ENCODE measurements at places on chromosomes 5 and 9.

DNA sequence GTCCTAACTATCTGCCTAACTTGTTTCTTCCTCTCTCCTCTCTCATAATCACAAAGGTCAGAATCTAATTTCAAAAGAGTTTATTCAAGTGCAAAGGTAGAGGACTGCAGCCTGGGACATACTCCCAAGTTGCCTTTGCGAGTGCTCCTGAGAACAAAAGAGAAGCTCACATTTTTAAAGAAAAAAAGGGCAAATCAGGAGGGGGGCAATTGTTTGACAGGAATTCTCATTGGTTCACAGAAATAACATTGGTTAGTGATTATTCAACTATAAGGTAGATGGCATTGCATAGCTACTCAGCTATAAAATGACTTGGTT, 108.1 kb upstream of the RAI14 start:
- DNase-seq = no peak

GRCh38 chr9:4704129-4704528, 24.8 kb downstream of the CDC37L1 start:
- DNase-seq = no peak

GRCh38 chr5:140262221-140262620, 40.7 kb downstream of the PFDN1 start:
- no peak for DNase-seq

- DNase-seq = no peak
Measured at GRCh38 chr5:81253875-81254274, 20.8 kb downstream of the CKMT2 start.

DNA sequence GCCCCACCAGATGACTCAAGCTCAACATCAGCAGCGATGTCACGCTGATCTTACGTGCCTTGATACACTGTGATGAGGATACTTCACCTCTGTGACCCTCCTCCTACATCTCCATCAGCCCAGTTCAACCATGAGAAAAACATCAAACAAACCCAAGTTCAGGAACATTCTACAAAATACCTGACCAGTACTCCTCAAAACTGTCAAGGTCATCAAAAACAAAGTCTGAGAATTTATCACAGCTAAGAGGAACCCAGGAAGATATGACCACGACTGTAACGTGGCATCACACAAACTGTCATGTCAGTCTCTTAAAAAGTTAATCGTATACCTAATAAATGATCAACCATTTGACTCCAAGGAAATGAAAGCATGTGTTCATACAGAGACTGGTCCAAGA, 90.8 kb downstream of the COL23A1 start:
- DNase-seq = no peak

DNA sequence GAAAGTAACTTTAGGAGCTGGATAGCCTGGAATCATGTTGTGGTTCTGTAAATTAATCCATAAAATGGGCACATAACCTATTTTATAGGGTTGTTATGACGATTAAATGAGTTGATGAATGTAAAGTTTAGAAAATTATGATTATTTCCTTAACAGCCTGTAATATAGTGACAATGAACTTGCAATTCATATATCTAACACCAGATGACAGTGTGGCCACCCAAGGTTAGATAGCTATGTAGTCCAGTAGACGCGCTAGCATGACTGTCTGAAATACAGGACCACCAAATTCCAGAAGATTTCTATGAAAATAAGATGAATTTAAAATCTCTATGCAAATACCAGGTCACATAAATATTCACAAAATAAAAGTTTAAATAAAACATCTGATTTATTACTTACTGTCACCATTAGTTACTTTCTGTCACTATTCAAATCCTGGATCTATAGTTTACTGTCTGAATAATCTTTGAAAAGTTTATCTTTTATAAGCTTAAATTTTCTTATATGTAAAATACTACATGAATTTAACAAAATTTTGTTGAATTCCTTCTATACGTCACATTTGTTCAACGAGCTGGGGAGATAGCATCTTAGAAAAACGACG, 26.1 kb upstream of the MACIR start:
- DNase-seq = no peak

- DNase-seq = no peak
Measured at GRCh38 chr9:109518621-109519335, 20.7 kb upstream of the PTPN3 start.

DNA sequence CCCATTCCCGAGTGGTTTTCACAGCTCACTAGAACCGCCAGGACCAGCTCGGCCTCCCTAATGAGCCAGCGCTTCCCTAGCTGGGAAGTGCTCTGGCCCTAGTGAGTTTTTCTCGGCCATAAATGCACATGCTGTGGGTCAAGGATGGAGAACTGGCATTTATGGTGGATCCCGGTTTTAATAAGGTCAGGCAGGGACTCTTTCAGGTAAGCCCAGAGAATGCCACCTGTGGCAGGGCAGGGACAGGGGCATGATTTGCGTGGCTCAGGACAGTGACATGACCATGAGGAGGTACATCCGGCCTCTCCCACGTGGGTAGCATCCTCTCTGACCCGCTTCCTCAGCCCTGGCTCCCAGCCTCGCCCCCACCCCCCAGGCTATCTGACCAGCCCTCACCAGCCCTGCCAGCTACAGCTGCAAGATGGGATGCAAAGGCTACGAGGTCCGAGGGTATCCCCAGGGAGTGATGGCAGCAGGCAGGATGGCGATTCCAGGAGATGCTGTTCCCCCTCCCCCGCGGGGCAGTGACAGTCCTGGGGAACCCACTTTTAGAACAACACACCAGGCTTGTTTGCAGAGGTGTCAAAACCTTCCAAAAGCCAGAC, 60.3 kb upstream of the ADAMTS2 start:
- no peak for DNase-seq

- DNase-seq = no peak
Measured at GRCh38 chr5:67037171-67037570, 159.4 kb downstream of the CD180 start.

DNA sequence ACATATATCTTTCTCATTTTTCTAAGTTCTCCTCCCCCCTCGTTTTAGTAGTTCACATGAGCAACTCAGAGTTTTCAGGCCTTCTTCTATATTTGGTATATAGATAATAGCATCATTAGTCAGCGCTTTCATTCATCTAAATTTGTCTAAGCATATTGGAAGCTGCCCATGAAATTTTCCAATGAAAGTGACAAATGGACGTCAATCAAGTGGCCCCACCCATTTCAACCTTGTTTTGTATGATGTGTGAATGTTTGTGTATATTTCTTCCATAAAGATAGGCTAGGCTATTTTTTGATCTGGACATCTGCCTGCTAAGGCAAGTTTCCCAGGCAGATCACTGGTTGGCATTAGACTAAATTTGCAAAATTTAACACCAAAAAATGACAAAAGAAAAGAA, 104.0 kb upstream of the SSBP2 start:
- no peak for DNase-seq

- no peak for DNase-seq
Measured at GRCh38 chr9:130935648-130936271, 3.3 kb downstream of the FIBCD1 start.

DNA sequence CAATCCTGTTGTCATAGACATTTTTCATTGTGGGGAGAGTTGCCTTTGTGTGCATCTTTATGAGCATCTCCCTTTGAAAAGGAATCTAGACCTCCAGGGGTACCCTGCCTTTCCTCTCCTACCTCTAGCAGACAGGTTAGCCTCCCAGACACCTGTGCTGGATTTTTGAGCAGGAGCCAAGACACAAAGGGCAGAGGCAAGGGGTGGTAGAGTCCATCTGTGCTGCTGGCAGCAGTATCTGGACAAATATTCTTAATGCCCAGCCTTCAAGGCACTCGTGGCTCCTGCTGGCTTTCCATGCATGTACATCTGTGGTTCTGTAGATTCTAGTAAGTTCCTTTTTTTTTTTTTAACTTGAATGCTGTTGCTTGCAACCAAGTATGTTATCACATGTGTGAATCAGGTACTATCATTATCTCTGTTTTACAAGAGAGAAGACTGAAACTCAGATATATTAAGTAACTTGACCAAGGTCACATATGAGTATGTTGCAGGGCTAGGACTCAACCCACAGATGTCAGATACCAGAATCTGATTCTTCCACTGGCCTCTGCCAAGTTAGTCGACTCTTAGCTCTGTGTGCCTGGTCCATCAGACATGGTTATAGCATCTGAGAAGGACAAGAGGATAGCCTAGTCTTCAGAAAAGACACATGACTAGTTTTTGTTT, 32.9 kb upstream of the GPR151 start:
- no peak for DNase-seq

Measured in stimulated activated CD8-positive, alpha-beta memory T cell treated with anti-CD3 and anti-CD28 coated beads, Interleukin-4, amount 100 ng/mL, for 4 hours (primary cell).